ENCODE measurements at places on chromosomes 7 and 10. TPM values are rescaled to one million over a fixed set of nuclear protein-coding genes. Genes with fewer than 3 reads are reported as not detected.

DNA sequence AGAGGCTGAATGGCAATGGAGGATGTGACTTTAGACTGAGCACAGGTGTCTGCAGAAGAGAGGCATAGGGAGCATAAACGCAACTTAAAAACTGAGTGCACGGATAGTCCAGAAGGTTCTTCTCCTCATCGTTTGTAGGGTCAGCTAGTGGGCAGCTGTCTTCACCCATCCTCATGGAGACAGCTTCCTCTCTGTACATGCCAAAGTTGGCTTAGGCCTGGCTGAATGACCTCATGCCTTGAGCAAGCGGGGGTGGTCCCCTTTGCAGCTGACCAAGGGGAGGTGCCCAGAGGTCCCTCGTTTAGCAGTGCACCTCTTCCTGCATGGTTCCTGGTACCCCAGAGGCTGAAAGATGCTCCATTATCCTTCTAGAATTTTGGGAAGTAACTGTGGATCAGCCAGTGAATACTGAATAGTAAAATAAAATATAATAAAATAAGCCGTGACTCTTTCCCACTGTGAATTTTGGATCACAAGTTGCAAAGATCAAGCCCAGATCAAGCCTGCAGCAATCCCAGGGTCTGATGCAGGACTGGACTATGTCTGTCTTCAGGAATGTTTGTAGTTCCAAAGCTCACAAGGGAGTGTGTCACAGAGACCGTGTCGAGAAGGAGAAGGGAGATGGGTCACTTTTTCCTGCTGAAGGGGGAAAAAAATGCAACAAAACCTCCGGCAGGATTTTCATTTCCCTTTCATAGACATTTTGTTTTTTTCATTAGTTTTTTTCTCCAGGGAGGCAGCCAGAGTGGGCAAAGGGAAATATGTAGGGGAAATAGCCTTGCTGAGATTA lies 295.3 kb upstream of the MKI67 start:
- no peak for DNase-seq

GRCh38 chr10:34933676-34934075 lies 118.6 kb upstream of the PARD3 start:
- no peak for DNase-seq

DNA sequence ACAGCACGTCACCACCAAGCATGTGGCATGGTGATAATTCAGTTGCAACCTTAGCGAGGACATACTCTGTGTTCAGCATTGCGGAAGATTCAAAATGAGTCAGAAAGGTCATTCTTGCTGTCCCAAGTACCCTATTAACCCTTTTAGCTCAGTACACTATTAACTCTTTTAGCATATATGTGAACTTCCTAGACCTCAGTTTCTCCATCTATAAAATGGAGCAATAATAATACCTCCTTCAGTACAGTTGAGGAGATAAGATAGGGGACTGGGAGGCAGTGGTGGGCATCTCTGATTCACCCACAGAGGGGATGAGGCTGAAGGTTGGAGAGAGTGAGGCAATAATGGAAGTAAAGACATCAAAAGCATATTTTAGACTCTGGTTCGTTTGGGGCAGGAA lies 67.3 kb downstream of the XRCC2 start:
- DNase-seq = no peak

DNA sequence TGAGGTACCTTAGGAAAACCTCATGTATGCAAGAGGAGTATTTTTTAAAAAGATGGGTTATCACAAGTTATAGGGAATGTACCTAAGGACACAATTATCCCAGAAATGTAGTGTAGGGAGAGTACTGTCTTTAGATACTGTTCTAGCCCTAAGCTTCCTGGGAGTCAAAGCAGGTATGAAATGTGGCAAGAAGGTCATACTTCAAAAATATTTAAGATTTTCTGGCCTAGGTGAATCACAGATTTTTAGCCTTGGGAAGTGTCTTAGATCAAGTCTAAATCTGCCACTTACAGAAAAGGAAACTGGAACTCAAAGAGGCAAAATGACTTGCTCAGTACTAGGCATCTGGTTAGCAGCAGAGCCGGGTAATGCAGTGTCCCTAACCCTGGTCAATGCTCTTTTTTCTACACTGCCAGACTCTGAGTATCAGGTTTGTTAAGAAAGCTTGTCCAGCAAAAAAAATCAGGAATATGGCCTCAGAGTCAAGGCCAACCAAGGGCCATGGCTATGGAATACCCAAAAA lies 13.9 kb downstream of the PIK3AP1 start:
- DNase-seq = no peak

GRCh38 chr7:4849390-4849789 lies 12.4 kb downstream of the PAPOLB start:
- DNase-seq = peak; percentile 26

The FAM241B gene
- 0.18 TPM for total RNA-seq

DNA sequence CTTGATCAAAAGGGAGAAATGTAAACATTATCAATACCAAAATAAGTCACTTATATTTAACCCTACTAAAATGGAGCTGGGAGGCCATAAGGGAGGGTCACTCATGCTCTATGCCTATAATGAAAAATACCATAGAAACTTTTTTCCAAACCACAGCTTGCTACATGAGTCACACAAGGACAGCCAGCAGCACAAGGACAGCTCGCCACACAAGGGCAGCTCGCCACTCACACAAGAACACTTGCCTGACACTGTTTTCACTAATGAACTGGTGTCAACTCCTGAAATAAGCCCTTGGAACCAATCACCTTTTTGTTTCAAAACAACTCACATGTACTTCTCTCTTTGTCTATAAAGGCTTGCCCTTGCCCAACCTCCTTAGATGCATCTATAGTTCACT lies 43.3 kb downstream of the FRMPD2 start:
- DNase-seq = no peak

The NKX1-2 gene
- total RNA-seq = not detected

GRCh38 chr10:11442001-11442773 lies 169.3 kb downstream of the USP6NL start:
- DNase-seq = no peak

- DNase-seq = no peak
Observed at GRCh38 chr10:124292911-124293615, 125.7 kb downstream of the OAT start.

The VGF gene
- total RNA-seq = 0.18 TPM

GRCh38 chr10:77738496-77739158 lies 101.0 kb upstream of the KCNMA1 start:
- DNase-seq = no peak

The CYP3A7 gene
- not detected for total RNA-seq

GRCh38 chr10:48678041-48678440 lies 6.6 kb upstream of the WDFY4 start:
- DNase-seq = no peak

DNA sequence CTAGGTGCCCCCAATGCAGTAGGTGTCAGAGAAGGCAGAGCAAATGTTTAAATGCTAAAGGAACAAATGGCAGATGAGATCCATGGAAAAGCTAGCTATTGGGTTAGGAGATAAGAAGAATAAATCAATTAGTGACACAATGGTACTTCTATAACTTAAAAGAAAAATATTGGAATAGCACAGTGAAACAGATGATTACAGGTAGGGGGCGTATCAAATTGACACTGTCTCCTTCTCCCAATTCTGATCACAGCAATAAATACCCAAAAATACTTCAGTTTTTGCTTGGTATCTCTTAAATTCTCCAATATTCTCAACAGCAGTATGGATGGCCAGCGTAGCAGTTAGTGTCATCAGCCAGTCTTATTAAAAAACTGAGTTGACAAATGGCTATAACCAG lies 5.2 kb downstream of the FRA10AC1 start:
- no peak for DNase-seq

The ADCYAP1R1 gene
- total RNA-seq = not detected

DNA sequence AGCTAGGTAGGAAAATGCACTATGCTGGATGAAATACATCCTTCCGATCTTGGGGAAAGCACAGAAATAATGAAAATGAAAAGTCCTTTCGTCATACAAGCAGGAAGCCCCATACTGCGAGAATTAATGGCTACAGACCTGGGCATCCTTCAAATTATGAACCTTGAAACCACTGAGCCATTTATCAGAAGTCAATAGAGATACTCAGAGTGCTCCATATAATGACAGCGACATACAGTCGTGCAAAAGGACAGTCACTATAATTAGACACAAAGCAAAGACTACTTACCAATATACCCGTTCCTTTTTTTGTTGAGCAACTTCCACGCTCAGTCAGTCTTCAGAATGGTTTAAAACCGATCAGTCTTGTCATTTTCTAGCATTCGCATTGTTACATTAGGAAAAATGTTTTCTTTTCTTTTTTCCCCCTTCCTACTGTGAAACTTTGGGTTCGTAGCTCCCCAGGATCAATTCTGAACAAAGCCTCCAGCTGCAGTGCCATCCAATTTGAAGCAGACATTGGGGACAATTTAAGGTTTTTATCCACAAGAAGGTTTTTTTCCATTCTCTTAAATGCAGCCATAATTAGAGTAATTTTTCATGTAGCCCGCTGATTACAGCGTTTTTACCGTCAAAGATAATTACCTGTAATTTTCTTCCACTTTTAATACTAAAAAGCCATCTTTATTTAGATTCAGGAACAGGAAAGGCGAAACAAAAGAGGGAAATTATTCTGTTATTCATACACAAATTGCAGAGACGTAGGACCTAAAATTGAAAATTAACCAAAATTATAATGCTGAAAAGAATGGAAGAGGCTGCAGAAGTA lies 6.4 kb downstream of the DLX6 start:
- DNase-seq = no peak

GRCh38 chr10:30463944-30464451 lies 30.0 kb downstream of the MAP3K8 start:
- peak; percentile 26 for DNase-seq

Data from IMR-90 (cell line).